ENCODE measurements at places on chromosomes 16 and 17.

- DNase-seq, result no peak
Observed at GRCh38 chr16:23025692-23026307, 123.5 kb downstream of the USP31 start.

- DNase-seq, result no peak
Observed at GRCh38 chr16:68349838-68350410, 39.1 kb downstream of the PRMT7 start.

- no peak for DNase-seq
Observed at GRCh38 chr16:51165043-51165442, 14.0 kb upstream of the SALL1 start.

GRCh38 chr16:31386157-31386984 lies 6.8 kb upstream of the ITGAD start:
- no peak for DNase-seq

DNA sequence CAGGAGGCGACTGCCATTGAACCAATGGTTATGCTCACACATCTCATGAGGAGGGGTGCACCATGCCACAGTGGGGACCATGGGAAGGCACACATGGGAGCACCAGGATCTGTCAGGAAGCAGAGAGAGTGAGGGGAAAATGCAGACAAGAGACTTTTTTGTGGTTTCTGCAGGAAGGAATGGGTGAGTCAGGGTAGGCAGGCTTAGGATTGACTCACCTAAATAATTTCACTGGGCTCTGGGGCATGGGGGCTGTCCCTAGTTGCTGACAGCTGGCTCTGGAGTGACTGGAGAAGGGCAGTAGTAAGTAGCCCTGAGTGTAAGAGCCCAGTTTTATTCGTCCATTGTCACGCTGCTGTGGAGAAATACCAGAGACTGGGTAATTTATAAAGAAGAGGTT lies 202.4 kb downstream of the AXIN2 start:
- DNase-seq, result no peak

DNA sequence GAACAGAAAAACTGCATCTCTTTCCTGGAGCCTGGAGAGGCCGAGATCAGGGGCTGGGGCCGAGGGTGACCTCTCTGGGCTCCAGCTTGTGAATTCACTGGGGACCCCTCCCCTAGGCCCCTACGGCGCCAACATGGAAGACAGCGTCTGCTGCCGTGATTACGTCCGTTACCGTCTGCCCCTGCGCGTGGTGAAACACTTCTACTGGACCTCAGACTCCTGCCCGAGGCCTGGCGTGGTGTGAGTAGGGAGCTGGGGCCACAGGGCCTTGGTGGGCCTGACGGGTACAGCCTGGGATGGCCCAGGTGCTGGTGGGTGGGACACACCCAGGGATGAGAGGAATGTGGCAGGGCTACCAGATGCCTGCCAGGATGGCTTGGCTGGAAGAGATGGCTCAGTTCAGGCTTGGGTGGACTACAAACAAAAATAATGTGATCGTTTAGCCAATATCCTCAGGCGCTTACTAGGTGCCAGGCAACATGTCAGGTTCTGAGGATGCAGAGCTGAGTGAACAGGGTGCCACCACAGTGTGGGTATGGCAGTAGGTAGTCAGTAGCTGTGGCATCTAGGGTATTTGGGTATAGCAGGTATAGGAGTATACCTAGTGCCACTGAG lies 1.8 kb downstream of the CCL22 start:
- DNase-seq, result no peak

DNA sequence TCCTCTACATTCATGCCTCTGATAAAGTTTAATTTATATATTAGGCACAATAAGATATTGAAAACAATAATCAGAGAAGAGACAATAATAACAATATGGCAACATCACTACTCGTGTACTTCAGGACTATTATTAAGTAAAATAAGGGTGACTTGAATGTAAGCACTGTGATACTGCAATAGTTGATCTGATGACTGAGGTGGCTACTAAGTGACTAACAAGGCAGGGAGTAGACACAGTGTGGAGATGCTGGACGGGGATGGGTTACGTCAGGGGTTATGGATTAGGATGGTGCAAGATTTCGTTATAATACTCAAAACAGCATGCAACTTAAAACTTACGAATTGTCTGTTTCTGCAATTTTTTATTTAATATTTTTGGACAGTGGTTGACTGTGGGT lies 32.5 kb downstream of the CYLD start:
- DNase-seq, result no peak

All from activated T-helper 9 cell treated with anti-CD3 and anti-CD28 coated beads, Interleukin-2, amount 50 U/mL, for 16 hours (primary cell).